Epithelial cell of esophagus (primary cell): ENCODE measurements at places on chromosomes 13 and 19.

DNA sequence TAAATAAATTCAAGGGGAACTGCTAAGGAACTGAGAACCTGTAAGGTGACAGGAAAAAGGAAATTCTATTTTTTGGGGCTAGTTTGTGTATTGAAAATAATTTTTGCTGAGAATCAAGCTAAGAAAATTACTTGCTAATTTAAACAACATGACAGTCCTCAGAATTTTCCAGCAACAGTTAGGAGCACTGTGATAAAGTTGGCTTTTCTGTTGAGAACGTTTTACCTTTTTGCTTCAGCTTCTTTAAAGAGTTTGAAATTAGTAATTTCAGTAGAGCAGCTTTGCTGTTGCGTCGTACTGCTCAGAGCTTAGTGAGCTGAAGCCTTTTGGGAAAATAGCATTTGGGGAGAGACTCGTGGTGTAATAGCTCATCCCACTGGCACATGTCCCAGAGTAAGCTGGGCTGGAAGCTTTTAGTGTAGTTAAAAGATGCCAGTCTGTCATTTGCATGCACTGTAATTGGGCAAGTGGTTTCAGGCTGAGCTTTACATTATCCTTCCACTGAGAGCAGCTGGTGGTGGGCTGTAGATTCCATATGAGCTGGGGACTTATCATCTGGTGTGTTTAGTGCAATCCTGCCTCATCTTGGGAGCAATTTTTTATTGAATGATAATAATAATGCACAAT, 69.8 kb downstream of the LRCH1 start:
- peak; percentile 25 for DNase-seq

DNA sequence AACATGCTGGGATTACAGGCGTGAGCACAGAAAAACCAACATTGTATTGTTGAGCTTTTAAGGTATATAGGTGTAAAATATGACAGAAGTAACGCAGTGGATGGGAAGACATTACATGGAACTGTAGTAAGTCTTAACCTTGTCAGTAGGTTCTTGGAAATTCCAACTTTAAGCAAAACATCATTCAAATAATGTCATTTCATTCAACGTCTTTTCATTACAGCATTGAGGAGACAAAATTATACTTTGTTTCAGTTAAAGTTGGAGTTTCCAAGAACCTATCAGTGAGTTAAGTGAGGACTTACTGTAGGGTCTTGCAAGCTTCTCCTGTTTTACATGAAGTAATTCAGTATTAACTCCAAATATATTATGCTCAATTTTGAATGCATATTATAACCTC, 27.0 kb upstream of the GPR183 start:
- DNase-seq: no peak

GRCh38 chr13:66033924-66034323, 1196.2 kb downstream of the PCDH9 start:
- no peak for DNase-seq

DNA sequence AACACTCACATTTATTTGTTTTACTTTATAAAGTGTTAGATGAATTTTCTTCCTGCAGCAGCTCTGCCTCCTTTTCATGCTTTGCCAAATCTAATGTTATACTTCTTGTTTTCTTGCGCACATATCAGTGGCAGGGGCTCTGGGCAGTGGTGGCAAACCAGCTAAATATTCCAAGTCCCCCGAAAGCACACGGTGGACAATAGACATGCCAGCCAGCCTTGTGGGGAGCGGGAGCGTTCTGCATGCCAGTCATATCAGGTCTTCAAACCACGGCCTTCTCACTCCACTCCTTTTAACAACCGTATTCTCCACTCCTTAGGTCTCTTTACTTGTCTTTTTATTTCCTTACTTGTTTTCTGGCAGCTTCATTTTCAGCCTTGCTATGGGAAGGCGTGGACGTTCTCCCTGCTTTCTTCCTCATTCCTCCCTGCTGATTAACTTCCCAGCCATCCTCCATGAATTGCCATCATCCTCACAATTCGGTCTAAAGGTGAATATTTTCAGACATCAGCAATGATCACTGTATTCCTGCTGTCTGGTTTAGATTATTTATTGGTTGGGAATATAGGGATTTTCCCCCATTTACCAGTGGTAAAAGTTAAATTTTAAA, 77.1 kb upstream of the WASF3 start:
- DNase-seq: peak; percentile 67

DNA sequence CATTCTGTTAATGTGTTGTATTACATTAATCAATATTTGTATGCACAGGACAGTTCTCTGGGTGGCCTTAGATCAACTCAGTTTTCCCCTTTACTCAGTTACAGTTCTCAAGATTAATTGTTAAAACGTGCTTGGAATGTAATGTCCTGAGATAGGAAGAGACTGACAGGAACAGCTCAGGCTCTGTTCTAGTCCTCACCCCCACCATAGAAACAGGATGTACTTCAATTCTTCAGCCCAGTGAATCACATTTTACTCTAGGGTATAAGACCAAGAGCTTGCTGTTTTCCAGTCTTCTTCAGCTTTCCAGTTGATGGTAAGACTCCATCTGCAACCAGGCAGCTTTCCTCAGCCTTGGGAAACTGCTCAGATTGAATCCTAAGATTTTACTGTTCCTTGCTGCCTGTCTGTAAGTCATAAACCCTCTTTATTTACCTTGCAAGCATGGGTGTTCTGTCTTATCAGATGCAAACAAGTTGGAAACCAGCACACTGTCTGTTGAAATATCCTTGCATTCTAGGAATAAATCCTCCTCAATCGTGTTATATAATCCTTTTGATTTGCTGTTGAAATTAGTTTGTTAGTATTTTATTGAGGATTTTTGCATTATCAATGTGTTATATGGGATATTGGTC, 836.9 kb upstream of the PCDH9 start:
- DNase-seq: peak; percentile 11

DNA sequence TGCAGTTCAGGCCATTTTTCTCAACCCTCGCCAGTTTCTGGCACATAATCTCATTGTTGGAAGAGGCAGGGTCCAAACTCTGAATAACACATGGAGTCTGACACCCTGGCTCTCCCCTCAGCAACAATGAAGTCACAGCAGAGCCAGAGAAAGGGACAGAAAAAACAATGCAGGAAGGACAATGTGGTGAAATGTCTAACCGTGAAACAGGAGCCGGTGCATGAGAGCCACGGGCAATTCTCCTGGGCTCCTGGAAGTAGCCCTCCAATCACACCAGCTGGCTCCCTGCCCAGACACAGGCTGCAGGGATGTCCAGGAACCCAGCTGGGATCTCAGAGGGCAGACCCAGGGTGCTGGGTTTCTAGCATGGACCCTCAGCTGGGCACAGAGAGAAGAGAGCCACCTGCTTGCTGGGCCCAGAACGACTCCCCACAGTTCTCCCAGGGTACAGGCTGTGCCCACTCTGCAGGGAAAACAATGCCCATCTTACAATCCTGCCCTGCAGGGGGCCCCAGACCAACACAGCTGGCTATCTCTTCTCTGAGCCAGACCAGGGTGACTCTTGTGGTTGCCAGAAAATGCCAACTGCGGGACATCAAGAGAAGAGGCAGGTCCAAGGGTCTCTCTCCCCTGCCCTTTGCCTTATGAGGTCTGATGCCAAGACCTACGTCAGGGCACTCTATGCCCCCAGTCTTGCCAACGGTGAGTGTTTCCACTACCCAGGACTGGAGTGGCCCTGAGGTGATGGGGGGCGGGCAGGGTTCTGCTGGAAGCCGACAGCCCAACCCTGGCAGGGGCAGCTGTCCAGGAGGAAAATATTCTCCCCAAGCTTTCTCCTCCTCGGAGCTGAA, 64.5 kb downstream of the CEBPG start:
- no peak for DNase-seq

GRCh38 chr19:4089400-4089908, 22.8 kb upstream of the ZBTB7A start:
- DNase-seq: no peak
